ENCODE measurements at places on chromosomes 3 and 15. TPM values are rescaled to one million over a fixed set of nuclear protein-coding genes. Genes with fewer than 3 reads are reported as not detected.

Gene TTLL13
- 0.14 TPM for total RNA-seq

DNA sequence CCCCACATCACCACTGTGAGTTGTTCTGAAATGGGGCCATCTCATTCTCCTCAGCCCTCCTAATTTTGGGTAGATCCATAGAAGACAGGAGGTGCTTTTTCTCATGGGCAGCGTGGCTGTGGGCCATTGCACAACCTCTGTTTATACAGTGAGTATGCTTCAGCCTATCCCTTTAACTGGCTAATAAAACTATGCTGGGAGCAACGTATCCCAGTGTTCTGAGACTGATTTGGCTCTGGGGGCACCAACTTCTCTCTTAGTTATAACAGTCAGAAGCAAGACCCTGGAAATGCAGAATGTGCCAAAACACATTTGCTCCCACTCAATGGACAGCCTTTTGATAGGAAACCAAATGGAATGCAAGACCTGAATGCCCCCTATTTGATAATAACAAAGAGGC, 97.1 kb upstream of the ICE2 start:
- H3K36me3 ChIP-seq, result no peaks in the 10 kb centered on the region
- H3K4me3 ChIP-seq, result no peak overlapping the region
- peaks cover 47% of the 10 kb centered on the region for H3K4me1 ChIP-seq
- H3K27ac ChIP-seq, result peak overlapping the region; percentile 66
- DNase-seq, result no peak

Gene RTF1
- total RNA-seq, result 39.6 TPM

- H3K4me3 ChIP-seq, result no peak overlapping the region
- H3K27ac ChIP-seq, result no peak overlapping the region
- H3K27me3 ChIP-seq, result no peaks in the 10 kb centered on the region
Observed at GRCh38 chr3:146091397-146091796, 69.6 kb downstream of the PLOD2 start.

DNA sequence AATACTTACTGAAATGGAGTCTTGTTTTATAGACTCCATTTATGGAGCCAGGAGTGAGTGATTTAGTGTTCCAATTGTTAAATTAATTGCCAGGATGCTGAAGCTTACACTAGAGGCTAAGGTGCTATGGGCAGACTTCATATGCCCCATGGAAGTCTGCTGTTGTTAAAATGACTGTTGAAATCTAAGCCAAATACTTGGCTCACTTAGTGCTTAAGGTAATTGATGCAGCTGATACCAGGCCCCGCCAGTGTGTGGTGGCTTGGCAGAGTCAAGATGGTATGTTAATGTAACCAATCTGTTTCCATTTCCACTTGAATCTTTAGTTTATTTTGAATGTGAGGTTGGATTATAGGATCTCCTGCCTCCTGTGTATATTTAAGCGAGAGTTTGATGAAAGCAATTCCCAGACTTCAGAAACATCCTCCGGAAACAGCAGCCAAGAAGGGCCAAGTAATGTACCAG, 187.1 kb downstream of the ITPR1 start:
- H3K36me3 ChIP-seq, result peaks cover 64% of the 10 kb centered on the region
- no peaks in the 10 kb centered on the region for H3K4me1 ChIP-seq
- no peak overlapping the region for H3K27ac ChIP-seq
- no peaks in the 10 kb centered on the region for H3K27me3 ChIP-seq
- DNase-seq, result no peak
- H3K4me3 ChIP-seq, result no peak overlapping the region

Gene DNAJC19
- total RNA-seq, result 33.8 TPM

DNA sequence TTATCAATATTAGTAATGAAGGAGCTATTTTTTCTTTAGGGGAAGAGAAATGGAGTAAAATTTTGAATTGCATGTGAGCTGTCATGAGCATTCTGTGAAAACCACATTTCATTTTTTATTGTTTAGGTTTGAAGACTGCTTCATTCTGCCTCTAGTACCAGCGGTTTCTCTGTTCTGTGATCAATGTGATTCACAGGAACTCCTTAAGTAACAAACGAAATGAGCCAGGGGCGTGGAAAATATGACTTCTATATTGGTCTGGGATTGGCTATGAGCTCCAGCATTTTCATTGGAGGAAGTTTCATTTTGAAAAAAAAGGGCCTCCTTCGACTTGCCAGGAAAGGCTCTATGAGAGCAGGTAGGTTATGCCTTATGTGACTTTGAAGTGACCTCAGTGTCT, 13.0 kb downstream of the NIPA2 start:
- no peak overlapping the region for H3K4me3 ChIP-seq
- DNase-seq, result no peak
- H3K27me3 ChIP-seq, result no peaks in the 10 kb centered on the region
- peaks cover 55% of the 10 kb centered on the region for H3K36me3 ChIP-seq
- no peak overlapping the region for H3K27ac ChIP-seq

GRCh38 chr15:55037071-55037470, 159.7 kb downstream of the RSL24D1 start:
- no peaks in the 10 kb centered on the region for H3K36me3 ChIP-seq
- H3K27ac ChIP-seq, result no peak overlapping the region
- DNase-seq, result no peak
- no peaks in the 10 kb centered on the region for H3K27me3 ChIP-seq
- no peaks in the 10 kb centered on the region for H3K4me1 ChIP-seq

Gene KBTBD13
- not detected for total RNA-seq

DNA sequence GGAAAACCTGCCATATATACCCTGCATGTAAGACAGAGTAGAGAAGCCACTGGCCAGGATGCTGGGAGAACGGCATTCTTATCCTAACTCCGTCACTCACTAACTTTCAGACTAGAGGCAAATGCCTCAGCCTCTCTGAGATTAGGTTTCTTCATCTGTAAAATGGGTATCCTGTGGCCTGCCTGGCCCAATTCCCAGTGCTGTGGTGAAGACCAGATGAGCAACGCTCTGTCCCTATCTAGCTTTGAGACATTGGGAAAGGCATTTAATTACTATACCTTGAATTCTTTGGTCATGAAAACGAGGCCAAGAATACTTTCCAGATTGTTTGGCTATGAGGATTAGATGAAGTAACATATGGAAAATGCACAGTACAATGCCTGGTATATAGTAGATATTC, 35.9 kb downstream of the CEMIP start:
- no peak overlapping the region for H3K27ac ChIP-seq
- no peak for DNase-seq
- peaks cover 17% of the 10 kb centered on the region for H3K27me3 ChIP-seq
- H3K36me3 ChIP-seq, result no peaks in the 10 kb centered on the region
- H3K4me3 ChIP-seq, result no peak overlapping the region
- no peaks in the 10 kb centered on the region for H3K4me1 ChIP-seq

GRCh38 chr15:73812806-73813465, 59.8 kb upstream of the INSYN1 start:
- H3K4me3 ChIP-seq, result no peak overlapping the region
- peak; percentile 39 for DNase-seq
- no peak overlapping the region for H3K27ac ChIP-seq
- no peaks in the 10 kb centered on the region for H3K4me1 ChIP-seq

GRCh38 chr15:63373330-63373729, 8.3 kb downstream of the CA12 start:
- H3K27me3 ChIP-seq, result no peaks in the 10 kb centered on the region
- DNase-seq, result no peak
- H3K4me1 ChIP-seq, result peaks cover 36% of the 10 kb centered on the region
- no peaks in the 10 kb centered on the region for H3K36me3 ChIP-seq

Gene CYP19A1
- 0.35 TPM for total RNA-seq

DNA sequence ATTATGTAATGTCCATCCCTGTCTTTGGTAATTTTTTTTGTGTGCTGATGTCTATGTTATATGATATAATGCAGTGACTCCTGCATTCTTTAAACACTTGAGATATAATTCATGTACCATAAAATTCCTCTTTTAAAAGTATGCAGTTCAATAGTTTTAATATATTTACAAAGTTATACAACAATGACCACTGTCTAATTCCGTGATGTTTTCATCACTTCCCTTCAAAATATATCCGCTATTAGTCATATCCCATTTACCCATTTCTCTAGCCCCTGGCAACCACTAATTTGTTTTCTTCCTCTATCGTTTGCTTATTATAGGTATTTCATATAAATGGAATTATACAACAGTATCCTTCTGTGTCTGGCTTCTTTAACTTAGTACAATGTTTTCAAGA, 64.9 kb upstream of the SUCLG2 start:
- no peaks in the 10 kb centered on the region for H3K27me3 ChIP-seq
- no peak overlapping the region for H3K4me3 ChIP-seq
- H3K36me3 ChIP-seq, result no peaks in the 10 kb centered on the region
- no peak for DNase-seq

GRCh38 chr15:68305420-68305871, 27.9 kb downstream of the FEM1B start:
- H3K4me1 ChIP-seq, result peaks cover 12% of the 10 kb centered on the region
- DNase-seq, result peak; percentile 56
- no peaks in the 10 kb centered on the region for H3K27me3 ChIP-seq

- peaks cover 9% of the 10 kb centered on the region for H3K4me1 ChIP-seq
- no peak overlapping the region for H3K4me3 ChIP-seq
- DNase-seq, result no peak
- peak overlapping the region; percentile 59 for H3K27ac ChIP-seq
- peaks cover 21% of the 10 kb centered on the region for H3K36me3 ChIP-seq
Observed at GRCh38 chr15:63668601-63669000, 71.4 kb downstream of the FBXL22 start.

GRCh38 chr3:144141496-144141895, 169.9 kb downstream of the DIPK2A start:
- no peak overlapping the region for H3K27ac ChIP-seq
- no peaks in the 10 kb centered on the region for H3K4me1 ChIP-seq
- H3K27me3 ChIP-seq, result no peaks in the 10 kb centered on the region
- no peak for DNase-seq
- no peaks in the 10 kb centered on the region for H3K36me3 ChIP-seq
- H3K4me3 ChIP-seq, result no peak overlapping the region

Gene LRRK1
- total RNA-seq, result 60.2 TPM

DNA sequence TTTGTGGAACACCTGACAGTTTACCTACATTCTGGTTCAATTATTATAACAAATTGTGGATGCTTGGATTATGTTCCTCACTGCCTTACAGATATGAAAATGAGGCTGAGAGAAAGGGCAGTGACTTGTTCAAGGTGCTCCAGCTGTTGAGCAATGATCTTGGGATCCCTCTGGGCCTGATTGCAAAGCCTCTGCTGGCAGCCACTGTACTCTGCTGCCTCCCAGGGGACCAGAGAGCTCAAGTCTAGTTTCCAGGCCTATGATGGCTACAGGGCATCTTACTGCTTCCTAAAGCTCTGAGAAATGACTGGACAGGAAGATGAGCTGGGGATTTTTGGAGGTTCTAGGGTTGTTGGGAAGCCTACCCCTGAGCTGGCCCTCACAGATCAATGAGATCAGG, 2.3 kb upstream of the SHC4 start:
- no peak overlapping the region for H3K4me3 ChIP-seq
- H3K27me3 ChIP-seq, result peaks cover 9% of the 10 kb centered on the region
- H3K4me1 ChIP-seq, result peaks cover 24% of the 10 kb centered on the region
- DNase-seq, result no peak
